ENCODE measurements at places on chromosomes 7 and 10. TPM values are rescaled to one million over a fixed set of nuclear protein-coding genes. Genes with fewer than 3 reads are reported as not detected.

GRCh38 chr7:51190969-51191368 is 125.6 kb downstream of the COBL start:
- H3K27ac ChIP-seq = no peak overlapping the region
- H3K4me3 ChIP-seq = no peak overlapping the region
- no peak for DNase-seq

DNA sequence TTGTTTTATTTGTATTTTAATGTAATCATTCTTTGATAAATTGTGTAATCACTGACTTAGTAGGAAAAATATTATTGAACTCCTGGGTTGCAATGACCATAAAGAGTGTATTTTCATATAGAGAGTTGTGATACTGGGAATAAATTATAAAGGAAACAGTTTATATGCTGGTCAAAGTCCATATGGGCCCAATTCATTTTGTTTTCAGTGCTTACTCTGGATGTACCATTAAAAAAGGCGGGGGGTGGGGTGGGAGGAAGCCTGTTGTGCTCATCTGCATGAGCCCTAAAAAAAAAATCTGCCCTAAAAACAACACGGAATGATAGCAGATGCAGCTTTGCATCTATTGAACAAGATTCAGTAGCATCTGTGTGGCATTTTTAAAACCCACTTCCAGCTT is 114.2 kb downstream of the BTRC start:
- no peaks in the 10 kb centered on the region for H3K27me3 ChIP-seq
- no peak for DNase-seq
- H3K36me3 ChIP-seq = peaks cover 4% of the 10 kb centered on the region
- no peak overlapping the region for H3K4me3 ChIP-seq
- no peak overlapping the region for H3K27ac ChIP-seq
- H3K4me1 ChIP-seq = peaks cover 22% of the 10 kb centered on the region

Gene CYP3A5
- total RNA-seq = 53.0 TPM

Gene LIPN
- 0.24 TPM for total RNA-seq

Gene PTPN20
- not detected for total RNA-seq

Gene HOGA1
- total RNA-seq = 0.57 TPM

Gene PITX3
- not detected for total RNA-seq

Gene DNAJC1
- 18.2 TPM for total RNA-seq

Measured in type B pancreatic cell (in vitro differentiated cells).